ENCODE measurements at places on chromosomes 6 and 20. TPM values are rescaled to one million over a fixed set of nuclear protein-coding genes. Genes with fewer than 3 reads are reported as not detected.
A peak's percentile ranks its signal among the peaks of the same experiment; 100 is the strongest.

- no peak for DNase-seq
These were observed 531.0 kb downstream of the EPHA7 start for GRCh38 chr6:92888316-92888715.

- DNase-seq, result no peak
These were observed 115.0 kb downstream of the IPCEF1 start for GRCh38 chr6:154241581-154241980.

DNA sequence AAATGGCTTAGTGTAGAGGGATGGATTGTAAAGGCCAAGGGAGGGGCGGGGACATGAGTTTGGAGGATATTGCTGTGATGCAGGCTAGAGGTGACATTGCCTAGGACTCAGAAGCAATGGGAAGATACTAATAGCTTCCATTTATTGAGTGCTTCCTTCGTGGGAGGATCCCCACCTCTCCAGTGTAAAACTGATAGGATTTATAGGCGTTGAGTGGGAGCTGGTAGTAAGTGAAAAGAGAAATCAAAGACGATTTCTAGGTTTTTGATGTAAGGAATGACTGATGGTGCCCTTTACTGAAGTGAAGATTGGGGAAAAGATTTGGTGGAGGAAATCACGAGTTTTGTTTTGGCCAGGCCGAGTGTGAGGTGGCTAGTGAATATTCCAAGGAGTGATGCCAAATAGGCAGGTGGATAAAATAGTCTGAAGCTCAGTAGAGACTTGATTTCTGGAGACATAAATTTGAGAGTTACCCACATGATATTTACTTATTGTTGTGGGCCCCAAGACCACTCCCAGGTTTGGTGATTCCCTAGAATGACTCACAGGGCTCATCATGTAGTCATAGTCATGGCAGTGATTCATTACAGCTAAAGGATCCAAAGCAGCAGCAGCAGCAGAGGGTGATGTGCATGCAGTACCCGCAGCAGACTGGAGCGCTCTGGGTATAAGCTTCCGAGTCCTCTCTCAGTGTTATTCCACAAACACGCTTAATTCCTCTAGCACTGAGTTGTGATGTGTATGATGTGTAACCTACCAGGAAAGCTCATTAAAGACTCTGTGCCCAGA lies 10.2 kb downstream of the RPRD1B start:
- DNase-seq, result peak; percentile 91

The NT5DC1 gene
- total RNA-seq, result 1.8 TPM

DNA sequence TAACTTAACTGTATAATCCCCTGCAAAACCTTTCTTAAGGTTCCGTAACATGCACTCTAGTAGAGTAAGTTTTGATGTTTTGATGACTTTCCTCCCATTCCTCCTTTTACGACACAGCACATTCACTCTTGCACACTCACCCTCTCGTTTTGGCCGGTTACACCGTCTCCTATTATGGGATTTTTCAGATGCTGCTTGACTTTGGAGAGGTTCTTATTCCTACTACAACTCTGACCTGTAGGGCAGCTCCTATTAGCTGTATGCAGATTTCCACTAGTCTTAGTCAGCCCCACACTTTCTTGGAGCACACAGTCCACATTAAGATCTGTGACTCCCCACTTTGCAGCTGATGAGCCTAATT lies 223.7 kb upstream of the SYNCRIP start:
- peak; percentile 53 for DNase-seq

All from GM23248 (cell line).